ENCODE measurements at places on chromosomes 1 and 21. TPM values are rescaled to one million over a fixed set of nuclear protein-coding genes. Genes with fewer than 3 reads are reported as not detected.

DNA sequence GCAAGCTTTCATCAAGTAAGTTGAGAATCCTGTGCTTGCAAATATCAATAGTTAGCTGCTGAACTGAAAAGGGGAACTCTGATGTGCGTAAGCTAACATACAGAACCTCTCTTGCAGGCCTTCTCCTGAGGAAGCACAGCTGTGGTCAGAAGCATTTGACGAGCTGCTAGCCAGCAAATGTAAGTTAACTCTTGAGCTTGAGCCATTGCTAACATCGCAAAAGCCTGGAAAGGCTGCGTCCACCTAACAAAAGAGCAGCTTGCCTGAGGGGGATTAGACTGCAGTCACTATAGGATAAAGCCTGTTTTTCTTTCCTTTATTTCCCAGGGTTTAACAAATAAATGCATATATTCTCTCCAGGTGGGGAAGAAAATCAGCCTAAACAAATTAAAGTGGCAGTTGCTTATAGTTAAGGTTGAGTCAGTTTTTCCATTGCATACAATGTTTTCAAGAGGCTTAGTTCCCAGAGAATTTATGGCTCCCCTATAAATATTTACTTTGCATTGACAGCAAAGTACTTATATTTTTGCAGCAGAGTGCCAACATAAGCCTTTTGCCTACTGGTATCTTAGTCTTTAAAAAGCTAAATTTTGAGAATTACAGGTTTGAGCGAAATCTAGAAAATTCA is 1.5 kb downstream of the RGS2 start:
- no peak for ATAC-seq

DNA sequence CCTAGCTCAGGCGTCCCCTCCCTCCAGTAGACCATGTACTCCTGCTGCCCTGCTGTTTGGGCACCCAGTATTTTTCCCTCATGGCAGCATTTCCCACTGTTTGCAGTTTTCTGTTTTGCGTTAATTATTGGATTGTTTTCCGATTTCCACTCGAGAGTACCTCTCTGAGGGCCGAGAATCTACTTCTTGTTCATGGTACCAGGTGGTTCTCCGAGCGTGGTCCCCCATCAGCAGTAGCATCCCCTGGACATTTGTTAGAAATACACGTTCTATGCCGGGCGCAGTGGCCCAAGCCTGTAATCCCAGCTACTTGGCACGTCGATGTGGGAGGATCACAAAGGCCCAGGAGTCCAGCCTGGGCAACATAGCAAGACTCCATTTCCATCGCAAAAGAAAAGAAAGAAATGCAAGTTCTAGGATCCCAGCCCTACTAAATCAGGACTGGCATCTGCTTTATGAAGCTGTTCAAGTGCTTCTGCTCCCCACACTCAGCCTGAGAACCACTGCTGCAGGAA is 690 bp downstream of the RRP1 start:
- ATAC-seq, result no peak

DNA sequence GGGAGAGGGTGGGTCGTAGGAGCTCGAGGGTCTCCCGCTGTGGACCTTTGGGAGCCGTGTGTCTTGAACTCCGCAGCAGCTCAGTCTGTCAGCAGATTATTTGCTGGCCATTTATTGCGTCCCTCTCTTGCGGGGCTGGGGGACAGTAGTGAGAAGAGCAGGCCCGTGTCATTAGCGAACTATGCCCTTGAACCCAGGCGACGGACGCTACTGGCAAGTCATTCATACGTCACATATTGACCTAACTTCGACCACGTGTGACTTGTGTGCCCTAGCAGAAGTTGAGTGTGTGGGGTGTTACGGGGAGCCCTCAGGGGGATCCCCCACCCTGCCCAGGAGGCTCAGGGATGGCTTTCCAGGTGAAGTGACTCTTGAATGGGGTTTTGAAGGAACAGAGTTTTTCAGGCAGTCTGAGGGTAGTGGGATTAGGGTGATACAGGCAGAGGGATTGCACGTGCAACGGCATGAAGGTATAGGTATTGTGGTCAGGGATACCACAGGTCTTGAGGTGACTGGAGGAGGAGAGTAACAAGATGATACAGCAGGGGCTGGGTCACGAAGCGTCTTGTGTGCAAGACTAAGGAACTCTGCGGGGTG is 13.0 kb downstream of the RCC1 start:
- no peak for ATAC-seq

DNA sequence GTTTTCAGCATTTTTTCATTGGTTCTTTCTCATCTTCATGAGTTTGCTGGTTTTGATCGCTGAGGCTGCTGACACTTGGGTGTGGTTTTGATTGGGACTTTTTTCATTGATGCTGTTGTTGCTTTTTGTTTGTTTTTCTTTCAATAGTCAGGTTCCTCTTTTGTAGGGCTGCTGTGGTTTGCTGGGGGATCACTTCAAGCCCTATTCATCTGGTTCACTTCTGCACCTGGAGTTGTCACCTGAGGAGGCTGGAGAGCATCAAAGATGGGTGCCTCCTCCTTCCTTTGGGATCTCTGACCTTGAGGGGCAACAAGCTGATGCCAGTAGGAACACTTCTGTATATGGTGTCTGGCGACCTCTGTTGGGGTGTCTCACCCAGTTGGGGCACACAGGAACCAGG is 1279.9 kb upstream of the TMPRSS15 start:
- no peak for ATAC-seq

DNA sequence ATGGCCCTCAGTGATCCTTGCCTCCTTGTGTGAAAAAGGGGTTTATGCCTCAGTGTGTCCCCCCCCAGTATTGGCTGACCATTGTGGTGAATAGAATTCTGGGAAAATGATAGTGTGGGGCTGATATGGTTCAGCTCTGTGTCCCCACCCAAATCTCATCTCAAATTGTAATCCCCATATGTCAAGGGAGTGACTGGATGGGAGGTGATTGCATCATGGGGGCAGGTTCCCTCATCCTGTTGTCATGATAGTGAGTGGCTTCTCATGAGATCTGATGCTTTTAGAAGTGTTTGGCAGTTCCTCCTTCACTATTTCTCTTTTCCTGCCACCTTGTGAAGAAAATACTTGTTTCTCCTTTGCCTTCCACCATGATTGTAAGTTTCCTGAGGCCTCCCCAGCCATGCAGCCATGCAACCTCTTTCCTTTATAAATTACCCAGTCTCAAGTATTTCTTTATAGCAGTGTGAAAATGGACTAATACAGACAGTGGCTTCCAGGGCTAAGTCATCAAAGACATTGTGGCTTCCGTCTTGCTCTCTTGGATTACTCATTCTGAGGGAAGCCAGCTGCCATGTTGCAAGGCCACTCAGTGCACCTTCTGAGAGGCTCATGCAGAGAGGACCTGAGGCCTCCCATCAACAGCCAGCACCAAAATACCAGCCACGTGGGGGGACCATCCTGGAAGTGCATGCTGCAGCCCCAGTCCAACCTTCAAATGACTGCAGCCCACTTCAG is 40.6 kb upstream of the SOD1 start:
- no peak for ATAC-seq

- peak; percentile 95 for ATAC-seq
Observed at GRCh38 chr1:93708734-93709481, 27.3 kb upstream of the BCAR3 start.

- ATAC-seq, result no peak
Observed at GRCh38 chr1:145947551-145947950, 10.3 kb downstream of the LIX1L start.

DNA sequence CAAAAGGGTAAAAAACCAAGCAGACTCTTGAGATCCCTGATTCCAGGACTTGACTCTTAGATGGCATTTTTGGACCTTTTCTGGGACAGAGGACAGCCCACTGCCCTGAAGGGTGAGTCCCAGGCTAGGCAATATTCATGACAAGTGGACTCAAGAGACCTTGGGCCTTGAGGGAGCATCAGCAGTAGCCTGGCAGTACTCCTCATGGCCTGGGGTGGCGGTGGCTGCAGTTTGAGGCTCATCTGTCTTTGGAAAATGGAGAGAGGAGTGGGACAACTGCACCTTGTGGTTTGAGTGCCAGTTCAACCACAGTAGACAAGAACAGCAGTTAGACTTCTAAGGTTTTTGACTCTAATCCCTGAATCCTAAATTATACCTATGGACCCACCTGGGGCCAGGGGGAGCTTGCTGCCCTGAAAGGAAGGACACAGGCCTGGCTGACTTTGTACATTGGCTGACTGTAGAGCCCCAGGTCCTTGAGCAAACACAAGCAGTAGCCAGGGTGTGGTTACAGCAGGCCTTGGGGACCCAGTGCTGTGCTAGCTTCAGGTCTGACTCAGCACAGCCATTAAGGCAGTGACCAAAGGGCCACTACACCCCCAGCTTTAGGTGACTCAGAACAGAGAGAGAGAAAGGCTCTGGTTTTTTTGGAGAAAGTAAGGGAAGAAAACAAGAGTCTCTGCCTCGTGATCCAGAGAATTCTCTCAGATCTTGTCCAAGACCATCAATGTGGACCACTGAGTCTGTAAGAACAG is 1023.2 kb downstream of the KCNT2 start:
- peak; percentile 20 for ATAC-seq

- ATAC-seq, result peak; percentile 19
Observed at GRCh38 chr1:179105393-179105792, 23.5 kb downstream of the TOR3A start.

- no peak for ATAC-seq
Observed at GRCh38 chr1:83978056-83978455, 20.9 kb downstream of the TTLL7 start.

GRCh38 chr1:14994841-14995437 is 158.6 kb upstream of the TMEM51 start:
- ATAC-seq, result no peak

GRCh38 chr21:44753357-44753756 is 42.0 kb upstream of the TSPEAR start:
- no peak for ATAC-seq

- no peak for ATAC-seq
Observed at GRCh38 chr1:40372658-40373322, 737 bp upstream of the SMAP2 start.

GRCh38 chr1:31723828-31724359 is 20.1 kb upstream of the COL16A1 start:
- peak; percentile 61 for ATAC-seq

GRCh38 chr1:63487336-63488065 is 35.5 kb downstream of the ITGB3BP start:
- no peak for ATAC-seq

DNA sequence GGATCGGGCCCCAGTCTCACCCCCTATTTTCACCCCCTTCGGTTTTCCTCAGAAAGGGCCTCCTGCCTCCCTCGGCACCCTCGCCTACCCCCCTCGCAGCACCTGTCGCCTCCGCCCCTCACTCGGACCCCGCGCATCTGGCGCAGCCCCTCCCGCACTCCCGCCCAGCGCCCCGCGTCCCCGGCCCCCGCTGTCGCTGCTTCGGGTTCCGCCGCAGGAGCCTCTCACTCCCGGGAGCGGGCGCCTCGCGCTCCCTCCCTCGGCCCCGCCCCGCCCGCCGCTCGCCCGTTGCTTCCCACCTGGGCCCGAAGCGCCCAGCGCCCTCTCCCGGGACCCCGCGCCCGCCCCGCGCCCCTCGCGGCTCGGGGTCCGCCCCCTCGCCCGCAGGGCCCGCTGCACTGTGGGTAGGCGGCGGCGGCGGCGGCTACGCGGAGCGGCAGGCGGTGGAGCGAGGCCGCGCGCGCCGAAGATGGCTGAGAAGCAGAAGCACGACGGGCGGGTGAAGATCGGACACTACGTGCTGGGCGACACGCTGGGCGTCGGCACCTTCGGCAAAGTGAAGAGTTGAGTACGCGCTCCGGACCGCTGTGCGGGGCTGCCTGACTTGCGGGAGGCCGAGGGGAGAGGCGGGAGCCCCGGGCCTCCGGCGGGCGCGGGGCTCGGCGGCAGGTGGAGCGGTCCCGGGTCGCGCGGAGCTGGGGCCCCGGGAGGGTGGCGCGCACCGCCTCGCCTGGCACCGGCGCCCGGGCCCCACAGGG is at the start of gene PRKAA2:
PRKAA2 (plus strand) TSS at position 396 of the 758 bp plus-strand sequence; CDS start at position 470, 74 bp downstream.
- peak; percentile 90 for ATAC-seq

GRCh38 chr1:67285780-67286488 is 21.7 kb upstream of the IL12RB2 start:
- ATAC-seq, result no peak

GRCh38 chr1:6359216-6360116 is 34.1 kb downstream of the ACOT7 start:
- peak; percentile 58 for ATAC-seq

- no peak for ATAC-seq
Observed at GRCh38 chr1:216430744-216431143, 7.5 kb upstream of the USH2A start.

- ATAC-seq, result no peak
Observed at GRCh38 chr1:183195142-183195574, 9.1 kb downstream of the LAMC2 start.

GRCh38 chr1:62395291-62395690 is 41.6 kb upstream of the USP1 start:
- ATAC-seq, result no peak

GRCh38 chr1:60965280-60965854 is 117.0 kb upstream of the NFIA start:
- ATAC-seq, result no peak

DNA sequence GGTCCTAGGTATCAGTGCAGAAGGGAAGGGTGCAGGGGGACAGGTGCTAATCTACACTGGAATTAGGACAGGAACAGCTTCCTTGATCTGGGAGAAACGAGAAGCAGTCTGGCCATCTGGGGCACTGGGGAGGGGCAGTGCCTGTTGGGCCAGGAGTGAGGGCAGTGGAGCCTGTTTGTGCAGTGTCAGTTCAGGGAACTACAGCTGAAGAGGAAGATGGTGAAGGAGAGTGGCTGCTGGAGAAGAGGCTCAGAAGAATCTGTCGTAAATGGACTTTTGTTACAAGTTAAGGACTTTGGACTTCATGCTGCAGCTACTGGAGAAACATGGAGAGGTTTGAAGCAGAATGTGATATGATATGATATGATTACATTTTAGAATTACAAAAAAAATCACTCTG is 3.2 kb upstream of the TNFSF4 start:
- no peak for ATAC-seq

- no peak for ATAC-seq
Observed at GRCh38 chr1:18852501-18852900, 7.0 kb downstream of the TAS1R2 start.

- ATAC-seq, result no peak
Observed at GRCh38 chr1:23638786-23639241, 52.8 kb upstream of the RPL11 start.

DNA sequence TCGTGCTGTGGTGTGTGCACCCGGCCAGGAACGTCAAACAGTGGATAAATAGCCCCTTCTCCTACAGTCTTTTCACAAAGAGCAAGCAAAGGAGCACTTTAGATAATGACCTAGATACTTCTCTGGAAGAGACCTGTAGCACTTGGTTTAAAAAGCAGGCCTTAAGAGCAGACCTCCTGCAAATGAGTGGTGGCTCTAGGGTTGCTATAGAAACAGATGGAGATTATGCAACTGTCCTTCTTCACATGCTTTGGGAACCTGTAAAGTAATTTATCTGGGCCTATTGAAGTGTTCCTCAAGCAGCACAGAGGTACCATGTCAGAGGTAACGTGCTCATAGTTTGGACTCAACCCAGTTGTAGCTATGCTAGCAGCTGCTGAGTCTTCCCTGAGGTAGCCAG is 208.2 kb upstream of the KIAA0040 start:
- no peak for ATAC-seq

The SEC16B gene
- 1.6 TPM for total RNA-seq

The TSACC gene
- 0.57 TPM for total RNA-seq

The CACNA1S gene
- 0.05 TPM for total RNA-seq

The PLEKHA6 gene
- 20.6 TPM for total RNA-seq

The TNFAIP8L2 gene
- total RNA-seq, result 1.6 TPM

The GBP4 gene
- total RNA-seq, result 0.13 TPM

The HSPB7 gene
- total RNA-seq, result 0.23 TPM

The GSTM1 gene
- total RNA-seq, result 3.7 TPM

The SNRPE gene
- total RNA-seq, result 396 TPM

The TRIM67 gene
- total RNA-seq, result 12.8 TPM

The FCN3 gene
- total RNA-seq, result 5.6 TPM

The CA14 gene
- 49.0 TPM for total RNA-seq

The SPAG17 gene
- 15.5 TPM for total RNA-seq

Data from motor neuron (in vitro differentiated cells).